ENCODE measurements at places on chromosomes 5 and 9.

GRCh38 chr9:99134893-99135341 is 30.0 kb downstream of the TGFBR1 start:
- DNase-seq = no peak

DNA sequence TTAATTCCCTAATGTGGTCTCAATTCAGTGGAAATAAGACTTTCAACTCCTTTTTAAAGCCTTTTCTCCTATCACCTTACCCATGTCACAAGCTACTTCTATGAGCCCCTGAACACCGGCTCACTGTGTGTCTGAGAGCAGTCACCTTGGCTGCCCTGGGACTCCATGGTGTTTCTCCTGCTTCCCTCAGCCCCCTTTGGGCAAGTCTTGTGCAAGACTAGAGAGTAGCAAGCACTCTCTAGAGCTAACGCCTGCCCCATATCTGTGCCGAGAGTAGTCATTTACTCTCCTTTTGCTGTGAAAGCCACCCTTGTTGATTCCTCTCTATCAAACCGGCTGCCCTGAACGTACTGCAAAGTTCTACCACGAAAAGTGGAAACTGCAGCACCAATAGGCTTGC is 77.9 kb upstream of the DAB2 start:
- no peak for DNase-seq

- DNase-seq = no peak
Measured at GRCh38 chr5:169098331-169099121, 202.4 kb downstream of the SLIT3 start.

GRCh38 chr5:120683580-120683979 is 219.5 kb downstream of the PRR16 start:
- DNase-seq = no peak

DNA sequence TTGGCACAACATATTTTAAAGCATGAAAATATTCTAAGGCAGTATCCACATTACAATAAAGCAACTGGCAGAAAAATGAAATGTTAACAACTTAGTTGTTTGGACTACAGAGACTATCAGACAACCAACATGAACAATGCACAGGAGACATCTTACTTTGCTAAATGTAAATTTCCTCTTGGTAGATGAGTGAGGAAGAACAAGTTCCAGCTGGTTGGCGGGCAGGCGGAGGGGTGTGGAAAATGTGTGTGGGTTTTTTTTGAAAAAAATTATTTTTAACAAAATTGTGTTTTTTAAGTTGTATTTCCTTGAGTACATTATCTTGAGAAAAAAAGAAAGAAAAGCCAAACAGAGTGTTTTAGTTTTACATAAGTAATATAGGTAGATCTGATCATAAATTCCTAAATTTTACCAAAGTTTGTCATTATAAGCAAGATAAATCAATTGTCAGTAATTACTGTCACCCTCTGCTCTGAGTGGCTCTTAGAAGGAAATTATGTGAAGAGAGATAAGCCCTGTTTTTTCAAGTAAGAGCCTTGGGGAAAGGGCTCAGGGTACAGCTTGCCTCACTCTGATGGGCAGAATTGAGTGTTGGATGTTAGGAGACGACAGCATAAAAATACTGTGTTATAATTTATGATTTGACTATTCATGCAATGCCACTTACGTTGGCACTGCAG is 42.5 kb downstream of the TMEM167A start:
- DNase-seq = no peak

Measured in A549 (cell line).